Hematopoietic multipotent progenitor cell (in vitro differentiated cells): ENCODE measurements at places on chromosomes 2 and 18. TPM values are rescaled to one million over a fixed set of nuclear protein-coding genes. Genes with fewer than 3 reads are reported as not detected.

- DNase-seq = no peak
Observed at GRCh38 chr2:188762151-188762550, 212.0 kb upstream of the COL3A1 start.

DNA sequence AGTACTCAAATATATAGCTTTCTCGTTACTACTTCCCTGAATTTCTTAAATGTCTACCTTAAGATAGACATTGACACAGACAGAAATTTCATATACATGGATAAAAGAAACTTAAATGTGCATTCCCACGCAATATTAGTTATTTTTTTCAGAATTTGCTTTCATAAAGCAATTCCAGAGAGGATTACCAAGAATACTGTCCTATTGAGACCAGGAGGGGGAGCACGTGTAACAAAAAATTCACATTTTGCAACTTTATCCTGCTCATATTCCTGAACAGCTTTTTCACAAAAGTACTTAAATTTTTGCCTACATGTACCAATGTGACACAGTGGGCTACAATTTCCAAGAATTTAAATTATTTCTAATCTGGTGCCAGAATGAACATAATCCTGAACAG is 30.7 kb upstream of the ERCC3 start:
- DNase-seq = peak; percentile 26

DNA sequence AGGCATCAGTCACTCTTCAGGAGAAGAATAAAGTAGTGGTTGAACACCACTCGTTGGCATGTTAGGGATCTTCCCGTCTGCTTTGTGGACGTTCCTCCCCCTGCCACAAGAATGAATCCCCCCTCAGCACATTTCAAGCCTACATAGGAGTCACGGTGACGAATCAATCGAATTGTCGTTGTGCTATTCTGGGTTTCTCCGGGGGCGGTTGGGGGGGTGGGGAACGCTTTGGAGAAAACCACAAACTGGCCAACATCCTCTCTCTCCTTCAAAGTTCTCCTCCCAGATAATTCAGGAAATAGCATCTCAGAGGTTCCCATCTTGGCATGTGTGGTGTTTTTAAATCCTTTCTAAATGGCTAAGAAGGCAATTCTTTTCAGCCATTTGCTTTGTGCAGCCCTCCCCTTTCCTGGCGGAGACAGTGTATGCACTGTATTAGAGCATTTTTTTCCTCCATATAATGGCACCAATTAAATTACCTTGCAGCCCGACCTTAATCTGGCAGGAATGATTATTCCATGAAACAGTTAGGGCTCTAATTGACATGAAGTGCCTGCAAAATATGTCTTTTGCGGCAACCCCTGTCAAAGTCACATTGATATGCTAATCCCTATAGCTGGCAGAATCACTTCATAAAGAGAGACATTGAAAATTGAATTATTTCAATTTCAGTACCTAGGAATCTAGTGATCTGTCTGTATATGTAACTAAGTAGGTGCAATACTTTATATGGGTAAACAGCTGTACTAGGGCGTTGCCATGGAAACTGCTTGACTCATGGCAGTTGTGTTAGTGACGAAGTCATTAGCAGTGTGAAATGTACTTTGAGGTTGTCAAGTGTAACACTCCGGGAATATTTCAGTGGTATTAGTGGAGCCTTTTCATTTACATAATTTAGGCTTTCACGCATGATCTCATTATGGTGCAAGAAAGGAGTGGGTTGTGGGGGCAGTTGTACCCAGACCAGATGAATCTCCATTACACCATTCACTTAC is 323.4 kb upstream of the SLC14A2 start:
- DNase-seq = peak; percentile 16

DNA sequence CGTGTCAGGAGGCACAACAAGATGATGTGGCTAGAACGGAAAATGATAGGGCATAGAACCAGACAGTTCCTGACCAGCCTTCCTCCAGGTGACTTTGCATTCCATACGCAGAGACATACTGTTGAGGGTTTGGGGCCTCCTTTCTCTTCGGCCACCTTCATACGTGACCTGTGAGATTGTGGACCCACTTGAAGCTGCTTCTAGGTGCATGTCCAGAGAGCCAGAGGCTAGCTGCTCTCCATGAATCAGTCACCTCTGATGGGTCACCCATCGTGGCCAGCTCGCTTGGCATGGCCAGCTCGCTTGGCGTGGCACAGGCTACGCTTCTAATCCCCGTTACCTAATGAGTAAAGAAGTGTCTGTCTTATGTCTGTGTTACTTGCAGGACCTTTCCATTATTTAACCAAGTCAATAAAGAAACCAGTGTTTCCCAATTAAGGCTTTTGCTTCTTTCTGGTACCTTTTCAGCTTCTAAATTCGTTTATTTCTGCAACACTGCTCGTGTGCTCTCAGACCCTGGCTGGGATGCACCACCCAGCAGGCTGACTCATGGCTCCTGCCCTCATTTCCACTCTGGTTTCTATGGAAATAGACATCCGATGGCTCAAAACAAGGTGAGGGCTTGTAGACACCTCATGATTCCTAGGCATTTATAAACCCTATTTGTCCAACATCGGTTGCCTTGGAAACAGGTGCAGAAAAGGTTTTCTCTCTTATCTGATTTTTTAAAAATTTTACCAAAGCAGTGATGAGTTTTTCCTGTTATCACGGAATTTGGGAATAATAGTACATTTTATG is 86.7 kb upstream of the B3GNT7 start:
- no peak for DNase-seq

GRCh38 chr2:158995677-158996049 is 27.2 kb downstream of the TANC1 start:
- no peak for DNase-seq

DNA sequence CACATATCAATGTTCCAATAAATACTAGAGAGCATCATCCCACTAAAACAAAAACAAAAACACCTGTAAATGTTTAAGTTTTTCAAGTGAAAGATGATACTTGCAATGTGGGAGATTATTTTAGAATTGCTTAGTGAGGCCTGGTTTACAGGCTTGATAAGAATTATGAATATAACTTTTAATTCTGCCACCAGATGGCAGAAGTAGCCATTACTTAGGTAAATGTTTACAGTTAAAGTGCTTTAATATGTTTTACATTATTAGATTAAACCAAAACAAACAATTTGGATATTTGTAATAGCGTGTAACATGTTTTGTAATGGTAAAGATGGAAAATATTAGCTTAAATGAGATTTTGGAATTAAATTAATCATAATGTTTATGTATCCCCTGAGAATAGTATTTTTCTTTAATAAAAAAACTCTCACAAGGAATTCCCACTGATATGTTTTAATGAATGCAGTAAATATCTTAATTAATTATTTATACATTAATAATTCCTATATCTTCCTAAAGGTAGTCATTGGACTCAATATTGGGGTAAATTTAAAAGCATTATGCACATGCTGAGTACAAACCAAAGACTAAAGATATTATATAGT is 522.0 kb downstream of the SPAG16 start:
- no peak for DNase-seq

GRCh38 chr18:9643549-9643948 is 29.2 kb upstream of the PPP4R1 start:
- DNase-seq = no peak

Gene AGXT
- total RNA-seq = not detected

Gene BUB1
- 6.2 TPM for total RNA-seq
